ENCODE measurements at places on chromosomes 11 and 22. TPM values are rescaled to one million over a fixed set of nuclear protein-coding genes. Genes with fewer than 3 reads are reported as not detected.

The NXPE4 gene
- total RNA-seq = not detected

The P2RX6 gene
- 0.84 TPM for total RNA-seq

The GSTT2 gene
- not detected for total RNA-seq

The OR10A2 gene
- total RNA-seq = not detected

The CD82 gene
- total RNA-seq = 5.9 TPM

The OR6A2 gene
- total RNA-seq = not detected

The POLR3H gene
- total RNA-seq = 45.6 TPM

The ISX gene
- not detected for total RNA-seq

The CYB5R2 gene
- total RNA-seq = 5.5 TPM

The CATSPERZ gene
- total RNA-seq = 2.7 TPM

The UPB1 gene
- not detected for total RNA-seq

The PGA5 gene
- not detected for total RNA-seq

The SORL1 gene
- total RNA-seq = 1.4 TPM

The SLC35C1 gene
- total RNA-seq = 30.3 TPM

The C11orf97 gene
- total RNA-seq = not detected

The USP2 gene
- total RNA-seq = 0.95 TPM

The NCAM1 gene
- not detected for total RNA-seq

The MMP13 gene
- total RNA-seq = not detected

The KRTAP5-1 gene
- total RNA-seq = not detected

The CALCA gene
- total RNA-seq = not detected

The NPAS4 gene
- not detected for total RNA-seq

Measured in A549 treated with Mapracorat at 1 μM for 4 hours (cell line).